ENCODE measurements at places on chromosomes 1 and 21.

DNA sequence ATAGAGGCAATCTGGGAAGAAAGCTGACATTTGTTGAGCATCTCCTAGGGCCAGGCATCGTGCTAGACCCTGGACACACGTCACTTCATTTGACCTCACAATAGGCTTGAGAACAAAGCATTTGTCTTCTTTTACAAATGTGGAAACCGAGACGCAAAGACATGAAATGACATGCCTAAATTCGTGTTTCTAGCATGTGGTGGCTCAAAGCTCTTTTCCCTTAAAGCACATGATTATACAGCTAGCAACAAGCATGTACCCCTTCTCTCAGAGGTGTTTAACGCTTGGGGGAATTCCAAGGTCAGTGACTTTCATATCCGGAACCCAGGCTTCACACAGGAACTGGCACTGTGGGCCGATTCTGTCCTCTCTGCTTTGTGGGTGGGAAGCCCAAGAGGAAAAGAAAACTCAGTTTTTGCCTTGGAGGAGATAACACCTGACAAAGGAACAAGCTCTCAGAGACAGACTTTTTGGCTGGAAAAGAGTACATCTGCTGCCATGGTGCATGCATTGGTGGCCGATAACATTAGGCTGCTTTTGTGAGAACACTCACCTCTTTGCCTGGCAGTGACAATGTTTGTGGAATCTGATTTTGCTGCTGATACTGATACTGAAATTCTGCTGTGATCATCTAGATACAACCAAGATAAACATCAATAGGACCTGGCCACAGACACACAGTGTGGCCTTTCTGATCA lies 15.4 kb upstream of the CD2 start:
- peak; percentile 91 for DNase-seq

DNA sequence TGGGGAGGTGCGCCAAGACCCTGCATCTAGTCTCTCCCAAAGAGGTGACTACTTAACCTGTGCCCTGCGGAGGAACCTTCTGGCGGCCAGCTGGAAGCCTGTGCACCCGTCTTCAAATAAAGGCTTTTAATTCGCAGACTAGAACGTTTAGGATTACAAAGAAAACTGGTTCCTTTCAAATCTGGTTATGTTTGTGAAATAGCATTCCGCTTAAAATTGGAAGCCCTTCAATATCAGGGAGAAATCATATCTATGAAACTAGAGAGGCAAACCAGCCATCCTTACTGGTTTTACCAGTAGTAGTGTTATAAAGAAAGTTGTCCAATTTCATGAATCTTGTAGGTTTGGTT lies 250.8 kb downstream of the FAM72C start:
- no peak for DNase-seq

- DNase-seq: peak; percentile 93
Measured at GRCh38 chr1:110879758-110880606, 7.0 kb downstream of the CD53 start.

DNA sequence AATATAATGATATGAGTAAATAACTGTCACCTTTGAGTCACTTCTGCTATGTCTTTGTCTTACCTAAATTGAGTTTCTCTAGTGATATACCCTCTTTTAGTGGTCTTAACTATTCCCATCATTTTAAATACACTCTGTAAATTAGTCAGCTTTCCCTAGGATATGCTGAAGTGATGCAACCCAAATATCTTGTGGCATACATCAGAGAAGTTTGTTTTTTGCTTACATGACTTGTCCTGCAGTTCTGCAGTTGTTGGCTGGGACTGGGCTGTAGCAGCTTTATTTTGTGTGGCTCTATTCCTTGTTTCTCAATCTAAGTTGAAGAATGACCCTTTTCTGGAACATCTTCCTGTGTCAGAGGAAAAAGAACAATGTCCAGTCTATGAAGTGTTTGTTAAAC lies 76.4 kb downstream of the TTC3 start:
- DNase-seq: no peak

GRCh38 chr21:14487490-14488432 lies 58.4 kb downstream of the SAMSN1 start:
- peak; percentile 50 for DNase-seq

All from activated CD4-positive, alpha-beta T cell treated with anti-CD3 and anti-CD28 coated beads, Interleukin-2, Interleukin-4, amounts not matched to agents 100 ng/mL and 50 ng/mL, durations not matched to agents 16 hours and 8 hours (primary cell).